ENCODE measurements at places on chromosomes 7 and 10. TPM values are rescaled to one million over a fixed set of nuclear protein-coding genes. Genes with fewer than 3 reads are reported as not detected.

GRCh38 chr7:57179776-57180415 lies 47.7 kb upstream of the ZNF479 start:
- no peaks in the 10 kb centered on the region for H3K4me1 ChIP-seq
- H3K27me3 ChIP-seq, result no peaks in the 10 kb centered on the region
- H3K27ac ChIP-seq, result no peak overlapping the region

Gene PHKG1
- 1.7 TPM for total RNA-seq

- peaks cover 6% of the 10 kb centered on the region for H3K36me3 ChIP-seq
- H3K27me3 ChIP-seq, result no peaks in the 10 kb centered on the region
- DNase-seq, result no peak
- H3K4me3 ChIP-seq, result no peak overlapping the region
These were observed 63.9 kb downstream of the IKZF1 start for GRCh38 chr7:50368366-50368765.

Gene ZP3
- not detected for total RNA-seq

- H3K27ac ChIP-seq, result no peak overlapping the region
- no peak overlapping the region for H3K4me3 ChIP-seq
- no peak for DNase-seq
- peaks cover 4% of the 10 kb centered on the region for H3K4me1 ChIP-seq
These were observed 38.3 kb upstream of the VCL start for GRCh38 chr10:73959484-73960243.

Gene DDIT4
- 80.1 TPM for total RNA-seq

- H3K27me3 ChIP-seq, result no peaks in the 10 kb centered on the region
- H3K36me3 ChIP-seq, result no peaks in the 10 kb centered on the region
- H3K4me1 ChIP-seq, result peaks cover 9% of the 10 kb centered on the region
These were observed 399.7 kb upstream of the ETV1 start for GRCh38 chr7:14389181-14389591.

Gene AOAH
- total RNA-seq, result not detected

DNA sequence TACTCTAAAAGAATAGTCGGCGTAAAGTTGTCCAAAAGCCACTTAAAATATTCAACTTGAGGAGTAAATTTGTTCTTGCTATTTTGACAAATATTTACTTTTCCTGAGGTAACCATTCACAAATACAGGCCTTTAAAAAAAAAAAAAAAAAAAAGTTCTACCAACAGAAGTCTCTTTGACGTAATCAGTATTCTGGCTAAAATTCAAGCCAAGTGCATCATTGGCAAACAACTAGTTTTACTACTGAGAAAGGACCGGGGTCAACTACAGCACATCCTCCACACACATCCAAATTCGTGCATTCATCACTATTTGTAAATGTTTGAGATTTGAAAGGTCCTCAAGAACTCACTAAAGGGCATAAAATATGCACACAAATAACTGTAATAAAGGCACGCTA lies 2.0 kb downstream of the OAT start:
- H3K27me3 ChIP-seq, result peaks cover 21% of the 10 kb centered on the region
- DNase-seq, result no peak
- no peak overlapping the region for H3K27ac ChIP-seq
- H3K4me1 ChIP-seq, result peaks cover 24% of the 10 kb centered on the region
- H3K36me3 ChIP-seq, result no peaks in the 10 kb centered on the region

DNA sequence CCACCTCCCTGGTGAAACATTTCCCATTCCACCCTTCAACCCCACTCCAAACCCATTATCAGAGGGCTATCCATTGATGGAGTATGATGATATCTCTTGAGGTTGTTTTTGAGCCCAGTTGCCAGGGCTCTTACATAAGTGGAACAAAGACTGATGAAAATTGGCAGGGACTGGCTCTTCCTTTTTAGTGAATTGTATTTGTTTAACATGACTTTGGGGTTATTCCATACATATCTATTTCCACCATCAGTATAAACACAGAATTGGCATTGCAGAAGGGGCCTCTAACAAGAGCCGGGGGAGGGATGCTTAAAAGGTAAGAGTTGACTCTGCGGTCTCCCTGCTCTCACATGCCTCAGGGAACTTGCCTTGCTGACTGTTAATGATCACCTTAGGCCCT lies 28.9 kb downstream of the FZD1 start:
- DNase-seq, result no peak
- no peak overlapping the region for H3K4me3 ChIP-seq
- H3K27ac ChIP-seq, result no peak overlapping the region
- no peaks in the 10 kb centered on the region for H3K27me3 ChIP-seq
- peaks cover 8% of the 10 kb centered on the region for H3K4me1 ChIP-seq

DNA sequence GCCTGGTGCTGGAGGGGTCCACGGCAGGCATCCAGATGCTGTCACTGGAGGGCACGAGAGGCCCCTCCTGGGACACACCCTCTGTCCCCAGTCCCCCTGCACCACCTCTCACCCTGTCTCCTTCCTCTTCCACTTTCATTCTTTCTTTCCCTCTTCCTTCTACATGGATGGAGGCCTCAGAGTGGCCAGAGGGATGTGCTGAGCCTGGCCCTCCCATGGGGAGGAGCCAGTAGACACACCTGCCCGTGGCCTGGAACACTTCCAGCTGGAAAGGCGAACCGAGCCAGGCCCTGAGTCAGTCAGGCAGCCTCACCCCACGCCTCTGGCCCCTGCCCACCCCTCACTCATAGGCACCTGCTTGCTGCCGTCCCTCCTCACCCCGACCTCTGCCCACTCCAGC lies 55.9 kb upstream of the MXI1 start:
- H3K4me1 ChIP-seq, result peaks cover 28% of the 10 kb centered on the region
- H3K27me3 ChIP-seq, result no peaks in the 10 kb centered on the region
- H3K36me3 ChIP-seq, result no peaks in the 10 kb centered on the region
- no peak overlapping the region for H3K4me3 ChIP-seq
- no peak for DNase-seq

GRCh38 chr10:101319241-101319915 lies 34.6 kb upstream of the BTRC start:
- H3K4me1 ChIP-seq, result peaks cover 30% of the 10 kb centered on the region
- no peak overlapping the region for H3K27ac ChIP-seq
- H3K27me3 ChIP-seq, result peaks cover 20% of the 10 kb centered on the region
- no peak overlapping the region for H3K4me3 ChIP-seq

GRCh38 chr7:2193575-2194305 lies 39.0 kb downstream of the MAD1L1 start:
- no peaks in the 10 kb centered on the region for H3K27me3 ChIP-seq
- no peak overlapping the region for H3K4me3 ChIP-seq
- peaks cover 19% of the 10 kb centered on the region for H3K4me1 ChIP-seq
- peaks cover 48% of the 10 kb centered on the region for H3K36me3 ChIP-seq
- DNase-seq, result no peak

GRCh38 chr10:79376751-79377556 lies 29.7 kb downstream of the PPIF start:
- DNase-seq, result no peak
- no peak overlapping the region for H3K4me3 ChIP-seq
- H3K4me1 ChIP-seq, result peaks cover 10% of the 10 kb centered on the region
- H3K27me3 ChIP-seq, result no peaks in the 10 kb centered on the region

GRCh38 chr10:72092987-72093386 lies 4.6 kb upstream of the SPOCK2 start:
- H3K36me3 ChIP-seq, result peaks cover 5% of the 10 kb centered on the region
- no peak overlapping the region for H3K27ac ChIP-seq
- no peak for DNase-seq
- H3K27me3 ChIP-seq, result peaks cover 33% of the 10 kb centered on the region

Gene PTPRZ1
- 202 TPM for total RNA-seq

DNA sequence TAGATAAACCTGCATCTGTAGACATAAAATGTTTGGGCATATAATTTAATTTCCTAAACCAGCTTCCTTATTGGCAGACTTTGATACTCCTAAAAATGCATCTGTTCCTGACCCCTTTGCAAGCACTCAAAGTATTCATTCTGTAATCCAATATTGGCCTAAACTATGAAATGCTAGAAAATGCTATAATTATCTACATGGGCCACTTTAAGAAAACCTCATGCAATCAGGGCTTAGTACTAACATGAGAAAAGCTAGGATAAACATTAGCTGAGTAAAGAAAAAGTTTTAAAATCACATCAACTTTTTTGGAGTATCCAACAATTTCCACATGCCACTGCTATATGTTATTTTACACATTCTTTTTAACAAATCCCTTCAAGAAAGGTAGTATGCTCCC lies 57.2 kb downstream of the PARD3 start:
- DNase-seq, result no peak
- no peaks in the 10 kb centered on the region for H3K27me3 ChIP-seq
- no peaks in the 10 kb centered on the region for H3K36me3 ChIP-seq
- no peak overlapping the region for H3K4me3 ChIP-seq
- peaks cover 58% of the 10 kb centered on the region for H3K4me1 ChIP-seq

DNA sequence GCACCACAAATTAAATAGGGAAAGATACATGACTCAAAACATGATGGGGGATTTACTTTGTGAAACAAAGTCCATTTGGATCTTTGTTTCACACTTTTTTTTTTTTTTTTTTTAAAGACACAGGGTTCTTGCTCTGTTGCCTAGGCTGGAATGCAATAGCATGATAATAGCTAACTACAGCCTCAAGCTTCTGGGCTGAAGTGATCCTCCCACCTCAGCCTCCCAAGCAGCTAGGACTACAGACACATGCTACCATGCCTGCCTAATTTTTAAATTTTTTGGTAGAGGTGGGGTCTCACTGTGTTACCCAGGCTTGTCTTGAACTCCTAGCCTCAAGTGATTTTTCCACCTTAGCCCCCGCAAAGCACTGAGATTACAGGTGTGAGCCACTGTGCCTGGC lies 172.6 kb upstream of the KLF14 start:
- no peak overlapping the region for H3K4me3 ChIP-seq
- DNase-seq, result no peak
- no peak overlapping the region for H3K27ac ChIP-seq
- peaks cover 19% of the 10 kb centered on the region for H3K4me1 ChIP-seq
- H3K27me3 ChIP-seq, result peaks cover 2% of the 10 kb centered on the region

- no peak overlapping the region for H3K4me3 ChIP-seq
- no peaks in the 10 kb centered on the region for H3K4me1 ChIP-seq
- no peak for DNase-seq
- H3K27me3 ChIP-seq, result peaks cover 8% of the 10 kb centered on the region
These were observed 25.9 kb downstream of the CFAP46 start for GRCh38 chr10:132916421-132916841.

- no peak overlapping the region for H3K4me3 ChIP-seq
- H3K27me3 ChIP-seq, result no peaks in the 10 kb centered on the region
- H3K36me3 ChIP-seq, result peaks cover 10% of the 10 kb centered on the region
- no peak for DNase-seq
- H3K27ac ChIP-seq, result no peak overlapping the region
- no peaks in the 10 kb centered on the region for H3K4me1 ChIP-seq
These were observed 25.2 kb downstream of the SEC23IP start for GRCh38 chr10:119917777-119918176.

GRCh38 chr10:119826771-119827170 lies 45.9 kb downstream of the MCMBP start:
- no peak for DNase-seq
- H3K27me3 ChIP-seq, result no peaks in the 10 kb centered on the region
- no peak overlapping the region for H3K4me3 ChIP-seq
- H3K27ac ChIP-seq, result no peak overlapping the region
- H3K4me1 ChIP-seq, result peaks cover 10% of the 10 kb centered on the region
